Stimulated activated CD4-positive, alpha-beta T cell treated with anti-CD3 and anti-CD28 coated beads, Interleukin-1b, Interleukin-23, amount 100 ng/mL, for 1 hour (primary cell): ENCODE measurements at places on chromosomes 2 and 18.

DNA sequence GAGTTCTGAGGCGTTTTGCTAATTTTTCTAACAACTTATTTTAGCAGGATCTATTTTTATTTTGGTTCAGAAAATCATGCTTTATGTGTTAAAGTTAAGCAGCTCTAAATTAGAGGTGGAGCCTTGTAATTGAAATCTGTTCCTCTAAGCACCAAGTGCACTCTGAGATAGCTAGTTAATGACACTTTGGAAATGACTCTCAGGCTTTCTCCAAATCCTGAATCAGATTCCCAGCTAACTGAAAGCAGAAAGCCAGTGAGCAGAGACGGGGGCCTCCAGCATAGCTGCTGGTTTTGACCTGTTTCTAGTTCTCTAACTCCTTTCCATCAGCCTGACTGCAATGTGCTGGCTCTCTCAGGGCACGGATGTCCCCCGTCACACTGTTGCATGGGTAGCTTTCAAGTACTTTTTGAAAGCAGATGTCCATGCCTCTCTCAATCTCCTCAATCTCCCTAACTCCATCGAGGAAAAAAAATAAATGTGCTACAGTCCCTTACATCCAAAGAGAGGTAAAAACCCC, 326.5 kb downstream of the SATB2 start:
- DNase-seq = no peak

DNA sequence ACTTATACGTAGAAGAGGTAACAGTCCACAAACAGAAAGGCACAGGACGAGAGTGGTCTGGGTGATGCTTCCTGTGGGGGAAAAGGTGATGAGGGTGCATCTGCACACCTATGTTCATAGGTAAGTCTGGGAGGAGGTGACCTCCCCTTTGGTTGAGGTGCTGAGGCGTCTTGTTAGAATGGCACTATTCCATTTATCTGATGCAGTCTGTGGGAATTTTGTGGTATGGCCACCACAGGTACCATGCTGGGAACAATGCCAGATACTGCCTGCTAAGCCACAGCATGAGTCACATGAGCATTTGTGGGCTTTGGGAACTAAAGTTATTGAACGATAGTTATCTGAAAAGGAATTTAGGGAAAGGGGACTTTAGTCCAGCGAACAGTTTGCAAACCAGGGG, 27.9 kb downstream of the IL37 start:
- DNase-seq = no peak

- no peak for DNase-seq
Observed at GRCh38 chr2:64454386-64455332, 697 bp downstream of the LGALSL start.

GRCh38 chr2:229761663-229762062, 47.3 kb upstream of the DNER start:
- no peak for DNase-seq

GRCh38 chr2:191806396-191806795, 40.5 kb downstream of the CAVIN2 start:
- DNase-seq = no peak

- DNase-seq = no peak
Observed at GRCh38 chr18:54904581-54904980, 54.7 kb downstream of the CCDC68 start.

- DNase-seq = no peak
Observed at GRCh38 chr2:120859814-120860578, 124.3 kb downstream of the GLI2 start.

GRCh38 chr2:131146231-131146630, 41.1 kb downstream of the PLEKHB2 start:
- DNase-seq = no peak

- DNase-seq = no peak
Observed at GRCh38 chr2:105776560-105776928, 31.8 kb downstream of the NCK2 start.

DNA sequence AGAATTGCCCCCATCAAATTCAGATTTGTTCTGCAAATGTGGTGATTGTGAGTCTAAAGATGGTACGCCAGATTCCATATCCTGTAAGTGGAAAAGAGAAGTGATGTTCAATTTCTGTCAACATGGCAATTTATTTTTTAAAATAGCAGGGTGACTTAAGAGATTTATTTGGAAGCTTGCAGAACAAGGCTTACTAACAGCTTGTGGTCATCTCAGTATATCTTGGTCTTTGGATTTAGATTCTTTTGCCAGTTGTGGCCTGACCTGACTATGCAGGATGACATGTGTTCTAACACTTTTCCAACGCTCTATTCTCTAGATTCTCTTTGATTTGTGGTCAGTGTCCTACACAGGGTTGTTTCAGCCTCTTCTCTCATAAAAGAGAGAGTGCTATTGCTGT, 74.4 kb downstream of the MAP3K20 start:
- no peak for DNase-seq

DNA sequence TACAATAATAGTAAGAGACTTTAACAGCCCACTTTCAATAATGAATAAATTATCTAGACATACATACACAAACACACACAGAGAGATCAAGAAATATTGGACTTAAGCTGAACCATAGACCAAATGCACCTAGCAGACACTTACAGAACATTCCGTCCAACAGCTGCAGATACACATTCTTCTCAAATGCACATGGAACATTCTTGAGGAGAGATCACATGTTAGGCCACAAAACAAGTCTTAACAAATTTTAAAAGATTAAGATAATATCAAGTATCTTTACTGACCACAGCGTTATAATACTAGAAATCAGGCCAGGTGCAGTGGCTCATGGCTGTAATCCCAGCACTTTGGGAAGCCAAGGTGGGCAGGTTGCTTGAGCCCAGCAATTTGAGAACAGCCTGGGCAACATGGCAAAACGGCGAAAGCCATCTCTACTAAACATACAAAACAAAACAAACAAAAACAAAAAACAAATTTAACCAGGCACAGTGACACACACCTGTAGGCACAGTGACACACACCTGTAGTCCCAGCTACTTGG, 7.4 kb downstream of the CERKL start:
- DNase-seq = no peak

DNA sequence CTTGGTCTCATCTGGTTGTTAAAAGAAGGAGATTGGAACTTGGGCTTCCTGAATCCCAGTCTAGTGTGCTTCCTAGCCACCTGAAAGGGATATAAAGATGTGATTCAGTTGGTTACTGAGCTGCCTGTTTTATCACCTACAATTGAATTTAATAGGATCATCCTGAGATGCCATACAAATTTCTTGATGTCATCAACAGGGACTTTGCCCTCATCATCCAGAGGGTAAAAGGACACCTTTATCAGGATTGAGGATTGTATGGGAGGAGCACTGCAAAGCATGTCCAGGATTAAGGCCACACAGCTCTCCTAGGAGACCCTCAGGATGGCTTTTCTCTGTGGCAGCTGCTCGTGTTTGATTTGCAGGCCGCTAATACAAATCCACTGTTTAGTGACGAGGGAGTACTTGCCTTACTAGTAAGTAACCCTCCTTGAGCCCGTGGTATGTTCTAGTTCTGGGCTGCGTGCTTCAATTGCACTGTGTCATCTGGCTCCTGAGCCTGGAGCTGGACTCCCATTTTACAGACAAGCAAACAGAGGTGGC, 28.6 kb downstream of the SH3RF3 start:
- DNase-seq = no peak

DNA sequence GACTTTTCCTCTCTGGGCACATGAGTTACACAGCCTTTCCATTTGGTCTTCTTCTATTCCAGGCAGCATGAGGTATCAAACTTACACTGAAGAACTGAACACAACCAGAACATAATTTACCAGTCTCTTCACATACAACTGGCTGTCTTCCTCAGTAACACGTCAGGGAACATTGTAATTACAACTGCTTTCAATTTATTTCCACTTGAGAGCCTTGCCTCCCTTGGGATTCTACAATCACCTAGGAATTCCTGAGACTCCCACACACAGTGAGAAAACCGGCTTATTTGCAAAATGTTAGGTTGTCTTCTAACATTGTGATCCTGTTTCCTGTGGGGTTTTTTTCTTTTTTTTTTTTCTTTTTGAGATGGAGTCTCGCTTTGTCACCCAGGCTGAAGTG, 149.9 kb downstream of the TMX3 start:
- no peak for DNase-seq

- no peak for DNase-seq
Observed at GRCh38 chr2:142825861-142826260, 51.6 kb upstream of the KYNU start.

DNA sequence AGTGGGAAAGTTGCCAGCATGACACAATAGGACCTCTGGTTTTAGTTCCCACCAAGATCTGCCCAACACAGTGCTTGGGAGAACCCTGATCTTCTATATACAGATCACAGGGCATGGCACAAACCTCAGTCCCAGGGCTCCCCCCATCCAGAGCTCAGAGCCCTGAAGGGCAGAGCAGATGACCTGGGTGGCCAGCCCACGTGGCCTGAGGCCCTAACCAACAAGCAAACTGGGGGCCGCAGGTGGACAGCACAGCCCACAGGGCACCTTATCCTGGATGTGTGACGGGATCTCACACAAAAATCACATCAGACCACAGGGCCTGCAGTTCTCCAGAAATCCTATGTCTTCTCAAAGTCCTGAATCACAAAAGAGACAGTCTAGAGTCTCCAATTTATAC, 34.7 kb downstream of the CRACDL start:
- DNase-seq = no peak

DNA sequence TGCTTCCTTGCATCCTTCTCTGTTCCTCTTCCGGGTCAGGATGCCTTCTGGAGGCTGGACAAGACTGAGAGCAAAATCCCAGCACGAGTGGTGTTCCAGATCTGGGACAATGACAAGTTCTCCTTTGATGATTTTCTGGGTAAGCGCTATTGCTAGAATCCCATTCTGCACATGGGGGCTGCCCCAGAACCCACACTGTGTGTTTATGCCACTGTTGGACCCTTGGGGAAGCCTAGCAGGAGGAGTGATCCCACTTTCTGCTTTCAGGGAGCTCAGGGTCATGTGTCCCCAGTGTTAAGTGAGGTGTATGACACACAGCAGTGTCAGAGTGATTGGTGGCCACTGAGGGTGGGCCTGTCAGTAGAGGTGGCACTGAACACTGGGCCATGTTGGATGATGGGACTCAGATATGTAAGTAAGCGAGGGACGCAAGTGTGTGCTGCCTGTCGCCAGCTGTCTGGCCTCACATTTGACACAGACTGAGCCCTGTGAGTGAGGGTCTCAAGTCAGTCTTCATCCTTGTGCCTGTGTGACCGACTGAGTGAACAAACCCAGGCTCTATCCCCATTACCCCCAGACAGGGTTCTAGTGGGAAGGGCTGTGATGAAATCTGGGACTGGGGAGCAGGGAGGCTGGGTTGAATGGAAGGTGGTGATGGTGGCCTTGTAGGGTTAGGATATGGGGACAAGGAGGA, 220.9 kb downstream of the DYSF start:
- DNase-seq = no peak

DNA sequence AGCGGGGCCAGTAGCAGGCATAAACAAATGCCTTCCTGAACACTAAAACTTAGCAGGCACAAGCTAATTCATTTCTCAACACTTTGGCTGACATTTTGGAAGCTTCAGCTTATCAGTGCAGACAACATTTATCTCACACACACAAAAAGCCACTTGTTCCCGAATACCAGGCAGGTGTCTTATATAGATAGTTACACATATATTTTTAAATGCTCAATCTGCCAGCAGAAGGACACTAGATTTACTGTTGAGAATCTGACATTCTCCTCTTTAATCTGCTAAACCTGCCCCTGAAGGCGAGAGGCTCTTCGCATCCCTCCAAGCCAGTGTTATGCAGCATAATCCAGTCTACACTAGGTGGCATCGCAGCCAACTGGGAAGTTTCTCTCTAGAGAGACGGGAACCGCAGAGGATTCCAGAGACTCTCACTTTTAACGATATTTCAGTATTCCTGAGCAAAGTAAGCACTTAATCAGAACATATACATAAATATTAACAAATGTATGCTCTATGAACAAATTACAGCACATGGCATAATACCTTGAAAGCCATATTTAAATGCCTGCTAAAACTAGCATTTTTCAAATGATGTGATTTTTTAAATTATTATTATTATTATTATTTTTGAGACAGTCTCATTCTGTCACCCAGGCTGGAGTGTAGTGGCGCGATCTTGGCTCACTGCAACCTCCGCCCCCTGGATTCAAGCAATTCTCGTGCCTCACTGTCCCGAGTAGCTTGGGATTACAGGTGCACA, 90.2 kb upstream of the SCG2 start:
- DNase-seq = no peak
